ENCODE measurements at places on chromosomes 7 and 10.

DNA sequence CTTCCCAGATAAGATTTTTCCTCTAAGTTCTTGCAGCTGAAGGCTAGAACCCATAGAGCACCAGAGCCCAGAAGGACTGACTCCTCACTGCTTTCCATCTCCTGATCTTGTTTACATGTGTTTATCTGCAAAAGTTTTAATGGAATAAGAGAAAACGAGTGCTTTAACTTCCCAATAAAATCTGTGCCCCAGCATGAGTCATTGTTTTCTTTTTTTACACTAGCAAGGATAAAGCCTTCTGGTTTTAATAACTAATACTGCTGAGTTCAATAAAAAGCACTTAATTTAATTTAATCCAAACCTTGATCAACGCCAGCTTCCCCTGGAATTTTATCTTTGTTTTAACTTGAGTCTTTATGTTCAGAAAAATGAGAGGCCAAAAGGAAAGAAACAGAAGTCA is 227.6 kb downstream of the HPSE2 start:
- DNase-seq, result no peak

- DNase-seq, result no peak
Measured at GRCh38 chr10:101231912-101232689, 2.8 kb upstream of the LBX1 start.

- DNase-seq, result no peak
Measured at GRCh38 chr7:51965454-51965853, 648.8 kb upstream of the COBL start.

- DNase-seq, result no peak
Measured at GRCh38 chr10:69406816-69407580, 9.7 kb downstream of the TACR2 start.

DNA sequence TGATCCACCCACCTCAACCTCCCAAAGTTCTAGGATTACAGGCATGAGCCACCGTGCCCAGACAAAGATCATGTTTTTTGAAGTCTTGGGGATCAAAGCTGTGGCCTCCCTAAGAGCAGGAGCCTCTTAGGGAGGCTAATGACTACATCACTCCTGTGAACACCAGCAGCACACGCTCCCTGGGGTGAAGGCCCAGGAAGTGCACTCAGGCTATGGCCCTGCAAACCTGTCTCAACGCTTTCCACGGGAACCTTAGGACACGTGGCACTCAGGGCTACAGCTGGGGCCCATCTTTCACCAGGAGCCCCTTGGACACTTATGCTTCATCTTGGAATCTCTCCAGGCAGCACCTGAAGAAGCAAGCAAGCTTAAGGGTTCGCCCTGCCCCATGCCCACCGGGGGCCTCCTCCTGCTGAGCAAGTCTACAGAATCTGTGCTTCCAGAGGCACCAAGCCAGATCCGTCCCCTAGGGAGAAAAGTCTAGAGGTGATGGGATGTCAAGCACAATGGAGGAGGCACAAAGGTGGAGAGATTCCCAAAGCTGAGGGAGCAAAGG is 18.4 kb downstream of the VSTM4 start:
- DNase-seq, result no peak

GRCh38 chr7:39035903-39036302 is 58.2 kb downstream of the POU6F2 start:
- no peak for DNase-seq

DNA sequence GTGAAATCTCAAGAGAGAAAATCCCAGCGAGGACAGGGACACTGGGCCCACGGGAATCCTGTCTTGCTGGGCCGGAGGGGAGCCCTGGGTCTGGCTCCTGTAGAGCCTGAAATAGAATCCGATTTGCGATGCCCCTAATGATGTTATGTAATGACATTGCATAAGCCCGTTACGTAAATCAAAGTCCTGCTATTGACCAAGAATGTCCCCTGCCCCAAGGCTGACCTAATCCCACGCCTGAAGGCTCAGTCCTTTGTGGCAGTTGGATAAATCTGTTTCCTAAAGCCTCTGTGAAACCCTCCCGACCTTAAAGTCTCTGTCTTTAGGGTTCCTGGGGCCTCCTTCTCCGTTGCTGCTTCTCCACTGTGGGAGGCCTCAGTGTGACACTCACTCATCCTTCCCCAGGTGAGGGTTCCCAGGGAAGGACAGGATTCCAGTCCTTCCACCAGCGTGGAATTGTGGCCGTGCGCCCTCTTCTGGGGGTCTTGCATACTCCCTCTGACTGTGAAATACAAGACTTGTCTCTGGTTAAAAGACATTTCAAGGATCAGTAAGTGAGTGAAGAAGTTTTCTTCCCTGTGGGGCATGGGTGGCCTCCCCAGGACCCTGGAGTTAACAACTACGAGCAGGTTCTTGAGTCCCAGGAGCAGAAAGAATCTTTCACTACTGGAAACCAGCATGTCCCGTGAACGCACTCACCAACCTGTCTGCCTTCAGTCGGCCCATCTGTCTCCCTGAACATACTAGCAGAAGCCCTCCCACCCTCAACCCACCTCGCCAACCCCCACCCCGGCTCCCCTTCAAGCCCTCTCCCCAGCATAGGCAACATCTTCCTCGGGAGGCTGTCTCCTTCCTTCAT is 19.8 kb downstream of the ZNF467 start:
- no peak for DNase-seq

DNA sequence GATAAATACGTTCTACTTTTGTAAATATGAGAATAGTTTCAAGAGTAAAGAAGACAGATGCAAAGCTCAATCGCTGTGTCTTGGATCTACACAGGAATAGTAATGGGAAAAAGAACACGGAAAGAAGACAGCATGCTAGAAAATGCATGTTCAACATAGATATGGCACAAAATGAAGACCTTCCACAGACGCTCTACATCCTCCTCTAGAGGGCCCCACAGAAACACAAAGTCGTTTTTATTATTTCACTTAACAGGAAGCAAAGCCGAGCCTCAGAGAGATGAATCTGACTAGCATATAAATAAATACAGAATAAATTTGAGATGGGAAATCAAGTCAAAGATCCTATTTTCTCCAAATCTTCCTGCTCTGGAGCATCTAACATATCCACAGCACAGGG is 292.6 kb downstream of the PARD3 start:
- DNase-seq, result no peak

- peak; percentile 51 for DNase-seq
Measured at GRCh38 chr7:25894902-25895791, 256.9 kb upstream of the NFE2L3 start.

DNA sequence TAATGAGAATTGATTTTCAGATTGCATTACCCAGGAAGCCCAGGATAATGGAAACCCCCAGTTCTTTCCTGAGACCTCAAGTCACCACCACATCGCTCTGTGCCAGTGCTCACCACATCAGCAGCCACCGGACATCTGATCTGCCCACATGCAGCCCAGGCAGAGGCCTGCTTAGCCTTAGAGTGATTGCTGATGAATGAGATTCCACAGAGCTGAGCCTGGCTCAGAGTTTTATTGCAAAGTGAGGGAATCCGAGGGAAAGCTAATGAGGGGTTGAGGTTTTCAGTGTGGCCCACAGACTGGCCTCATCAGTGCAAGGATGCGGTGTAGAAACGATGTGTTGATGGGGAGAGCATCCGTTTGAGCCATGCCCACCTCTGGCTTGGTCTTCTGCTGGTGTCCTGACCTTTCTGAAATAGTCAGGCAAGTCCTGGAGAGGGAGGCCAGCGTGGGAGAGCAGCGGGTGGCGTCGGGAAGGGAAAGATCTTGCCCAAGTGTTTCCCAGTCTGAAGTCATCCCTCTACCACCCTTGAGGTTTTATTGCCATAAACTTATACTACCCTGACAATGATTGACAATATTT is 120.3 kb downstream of the ITIH5 start:
- DNase-seq, result no peak

DNA sequence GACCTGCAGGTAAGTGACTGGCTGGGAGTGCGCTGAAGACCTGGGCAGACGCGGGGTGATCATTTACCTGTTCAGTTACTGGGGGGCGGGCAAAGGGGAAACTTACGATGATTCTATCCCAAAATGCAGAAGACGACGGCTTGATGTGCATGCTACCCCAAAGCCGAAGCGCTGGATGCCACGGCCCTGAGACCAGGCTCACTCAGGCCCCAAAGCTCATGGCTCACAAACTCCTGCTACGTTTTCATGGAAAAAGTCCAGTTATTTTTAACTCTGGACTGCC is 200.6 kb downstream of the DIP2C start:
- no peak for DNase-seq

DNA sequence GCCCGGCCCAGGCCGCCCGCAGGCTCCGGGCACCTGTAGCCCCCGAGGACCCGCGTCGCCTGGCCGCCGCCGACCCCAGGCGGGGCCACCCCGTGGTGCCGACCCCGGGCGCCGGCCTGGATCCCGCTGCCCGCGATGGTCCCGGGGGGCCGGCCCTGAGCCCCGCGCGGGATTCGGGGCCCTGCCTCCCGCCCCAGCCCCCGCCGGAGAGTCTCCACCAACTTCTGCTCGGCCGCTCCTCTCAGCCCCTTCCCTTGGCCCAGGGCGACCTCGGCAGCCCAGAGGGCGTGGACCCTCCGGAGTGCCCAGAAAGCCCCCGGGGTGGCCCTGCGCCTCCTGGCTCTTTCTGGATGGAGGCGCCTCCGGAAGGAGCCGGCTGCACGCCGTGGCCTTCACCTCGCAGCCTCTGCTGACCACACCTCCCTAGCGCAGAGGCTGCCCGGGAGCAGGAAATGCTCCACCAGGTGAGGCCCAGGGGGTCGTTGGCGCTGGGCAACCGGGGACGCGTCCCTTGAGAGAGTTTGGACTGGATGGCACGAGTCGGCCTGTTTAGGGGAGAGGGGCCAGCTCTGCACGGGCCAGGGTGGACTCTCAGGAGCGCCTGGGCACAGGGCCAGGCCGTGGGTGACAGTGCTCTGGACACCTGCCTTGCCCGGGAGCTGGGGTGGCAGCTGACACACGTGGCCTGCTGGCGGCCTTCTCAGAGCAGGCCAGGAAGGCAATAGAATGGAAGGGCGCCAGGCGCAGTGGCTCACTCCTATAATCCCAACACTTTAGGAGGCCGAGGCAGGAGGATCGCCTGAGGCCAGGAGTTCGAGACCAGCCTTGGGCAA is 529 bp downstream of the ZNF853 start:
- DNase-seq, result no peak

Data from activated naive CD4-positive, alpha-beta T cell (primary cell).